Activated CD4-positive, alpha-beta T cell treated with anti-CD3 and anti-CD28 coated beads, Interleukin-2, amount 50 U/mL, for 24 hours (primary cell): ENCODE measurements at places on chromosomes 6 and 20.

DNA sequence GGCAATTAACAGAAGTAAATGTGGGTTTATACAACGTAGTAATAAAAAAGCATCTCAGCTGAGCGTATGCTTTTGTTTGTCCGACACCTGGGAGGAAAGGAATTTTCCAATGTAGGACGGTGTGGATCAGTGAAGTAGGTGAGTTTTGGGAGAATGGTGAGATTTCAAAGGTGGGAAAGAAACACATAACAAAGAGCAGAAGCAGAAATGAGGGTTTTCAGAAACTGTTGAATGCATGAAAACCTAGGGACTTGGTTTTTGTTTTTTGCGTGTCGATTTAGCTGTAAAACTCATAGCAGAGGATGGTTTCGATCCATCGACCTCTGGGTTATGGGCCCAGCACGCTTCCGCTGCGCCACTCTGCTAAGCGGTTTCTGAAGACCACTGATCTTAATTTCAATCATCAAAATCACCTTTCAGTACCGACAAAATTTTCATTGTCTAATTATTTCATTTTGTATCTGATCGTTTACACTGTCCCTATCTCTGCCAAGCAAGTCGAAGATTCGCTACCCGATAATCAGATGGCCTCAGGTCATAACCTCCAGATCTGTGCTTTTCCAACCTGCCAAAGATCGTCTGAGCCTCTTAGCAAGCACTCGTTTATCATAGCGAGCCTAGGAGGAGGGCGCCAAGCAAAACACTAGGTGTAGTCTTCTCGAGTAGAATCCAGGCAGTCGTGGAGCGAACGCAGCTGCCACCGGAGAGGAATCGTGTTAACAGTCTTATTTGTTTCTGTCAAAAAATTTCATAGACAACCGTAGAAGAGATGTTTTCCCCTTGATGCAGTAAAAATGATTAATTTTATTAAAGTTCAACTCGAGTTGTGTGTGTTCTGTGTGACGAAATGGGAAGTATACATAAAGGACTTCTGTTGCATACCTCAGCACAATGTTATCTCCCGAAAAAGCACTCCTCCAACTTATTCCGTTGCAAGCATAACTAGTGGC lies 20.9 kb upstream of the POM121L2 start:
- no peak for DNase-seq

GRCh38 chr6:26367114-26367513 lies 2.1 kb downstream of the BTN3A2 start:
- no peak for DNase-seq

DNA sequence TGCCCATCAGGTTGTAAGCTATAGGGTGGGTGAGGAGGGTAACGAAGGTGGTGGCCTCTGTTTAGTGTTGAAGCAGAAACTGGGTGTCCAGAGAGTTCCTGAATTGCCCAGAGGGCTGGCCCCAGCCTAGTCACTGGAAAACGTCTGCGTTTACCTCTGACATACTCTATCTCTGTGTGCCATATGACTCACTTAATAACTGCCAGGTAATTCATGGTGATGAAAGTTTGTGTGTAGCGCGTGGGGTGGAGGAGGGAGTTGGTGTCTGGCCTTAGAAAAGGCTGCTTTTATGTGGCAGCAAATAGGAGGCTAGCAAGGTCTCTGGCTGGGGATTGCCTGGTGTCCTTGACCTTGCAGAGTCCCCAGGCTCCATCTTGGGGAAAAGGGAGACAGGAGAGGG lies 47.3 kb downstream of the SLC35D3 start:
- DNase-seq = no peak

DNA sequence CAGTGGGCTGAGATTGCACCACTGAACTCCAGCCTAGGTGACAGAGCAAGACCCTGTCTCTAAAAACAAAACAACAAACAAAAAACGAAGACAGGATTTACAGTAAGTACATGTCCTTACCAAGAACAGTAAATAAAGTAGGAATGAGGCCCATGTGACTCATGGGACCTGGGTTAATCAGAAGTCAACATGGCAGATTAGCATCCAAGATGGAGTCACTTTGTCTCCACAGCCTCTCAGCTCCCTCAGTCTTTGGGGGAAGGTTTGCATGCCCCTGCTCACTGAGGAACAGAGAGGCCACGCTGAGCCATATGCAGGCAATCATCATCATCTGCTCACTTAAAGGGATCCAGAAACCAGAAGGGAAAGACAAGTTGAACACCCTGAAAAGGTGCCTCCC lies 7.8 kb upstream of the MUC22 start:
- no peak for DNase-seq

DNA sequence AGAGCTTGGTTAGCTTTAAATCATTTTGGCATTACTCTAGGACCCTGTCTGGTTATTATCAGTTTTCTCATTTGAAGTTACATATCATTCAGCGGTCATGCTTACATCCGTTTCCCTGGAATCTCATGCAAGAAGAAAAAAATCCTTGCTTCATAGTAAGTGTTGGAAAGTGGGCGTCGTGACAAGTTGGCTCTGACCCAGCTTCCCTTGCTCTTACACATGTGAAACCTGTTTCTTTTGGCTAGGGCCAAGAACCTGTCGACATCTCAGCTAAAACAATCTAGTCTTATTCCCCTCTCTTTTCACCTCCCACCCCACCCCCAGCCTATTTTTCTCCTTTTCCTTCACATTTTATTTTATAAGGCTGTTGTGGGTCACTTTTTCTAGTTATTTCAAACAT lies 45.5 kb downstream of the ANKS1A start:
- DNase-seq = no peak

GRCh38 chr6:97136626-97137358 lies 146.2 kb downstream of the MMS22L start:
- no peak for DNase-seq
